ENCODE measurements at places on chromosomes 13 and 19. TPM values are rescaled to one million over a fixed set of nuclear protein-coding genes. Genes with fewer than 3 reads are reported as not detected.

TBXA2R gene
- total RNA-seq, result 37.8 TPM

SLC8A2 gene
- total RNA-seq, result not detected

GRCh38 chr19:21586311-21587116, 81.1 kb downstream of the ZNF429 start:
- peak overlapping the region; percentile 71 for H3K4me3 ChIP-seq
- H3K36me3 ChIP-seq, result no peaks in the 10 kb centered on the region
- no peaks in the 10 kb centered on the region for H3K27me3 ChIP-seq
- no peak for DNase-seq
- H3K27ac ChIP-seq, result no peak overlapping the region

DNA sequence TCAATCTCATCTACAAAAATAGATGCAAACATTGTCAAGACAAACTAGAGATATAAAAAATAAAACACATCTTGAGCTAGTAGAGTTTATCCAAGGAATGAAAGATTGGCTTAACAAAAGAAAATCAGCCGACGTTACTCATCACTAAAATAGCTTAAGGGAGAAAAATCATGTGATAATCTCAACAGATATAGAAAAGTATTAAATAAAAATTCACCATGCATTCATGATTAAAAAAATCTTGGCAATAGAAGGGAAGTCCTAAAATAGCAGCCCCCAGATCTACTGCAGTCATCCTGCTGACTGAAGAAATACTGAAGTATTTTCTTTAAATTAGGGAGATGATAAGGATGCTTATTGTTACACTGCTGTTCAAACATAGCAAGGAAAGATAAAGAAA, 12.6 kb upstream of the DCLK1 start:
- no peak overlapping the region for H3K4me3 ChIP-seq
- no peaks in the 10 kb centered on the region for H3K36me3 ChIP-seq
- no peak overlapping the region for H3K27ac ChIP-seq
- H3K4me1 ChIP-seq, result no peaks in the 10 kb centered on the region
- H3K27me3 ChIP-seq, result no peaks in the 10 kb centered on the region
- no peak for DNase-seq

CATSPERD gene
- not detected for total RNA-seq

CDX2 gene
- not detected for total RNA-seq

BRSK1 gene
- 6.5 TPM for total RNA-seq

DNA sequence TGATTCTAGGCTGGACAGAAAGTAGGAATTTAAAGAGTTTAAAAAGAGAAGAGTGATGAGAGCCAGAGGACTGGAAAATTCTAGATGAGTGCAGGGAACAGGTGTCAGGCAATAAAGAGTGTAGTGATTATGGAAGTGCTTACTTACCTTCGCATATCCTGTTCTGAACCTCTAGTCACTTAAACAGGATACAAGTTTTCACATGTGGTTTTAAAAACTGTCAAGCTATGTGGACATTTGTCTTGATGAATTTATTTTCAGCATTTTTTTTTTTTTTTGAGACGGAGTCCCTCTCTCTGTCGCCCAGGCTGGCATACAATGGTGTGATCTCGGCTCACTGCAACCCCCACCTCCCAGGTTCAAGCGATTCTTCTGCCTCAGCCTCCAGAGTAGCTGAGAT, 34.3 kb upstream of the IL17D start:
- peaks cover 13% of the 10 kb centered on the region for H3K36me3 ChIP-seq
- DNase-seq, result no peak
- no peaks in the 10 kb centered on the region for H3K4me1 ChIP-seq
- no peaks in the 10 kb centered on the region for H3K27me3 ChIP-seq

- no peak overlapping the region for H3K4me3 ChIP-seq
- H3K4me1 ChIP-seq, result peaks cover 13% of the 10 kb centered on the region
- DNase-seq, result no peak
- H3K27ac ChIP-seq, result peak overlapping the region; percentile 49
- H3K27me3 ChIP-seq, result no peaks in the 10 kb centered on the region
- no peaks in the 10 kb centered on the region for H3K36me3 ChIP-seq
Measured at GRCh38 chr19:40650749-40651305, 39.6 kb downstream of the NUMBL start.

DNA sequence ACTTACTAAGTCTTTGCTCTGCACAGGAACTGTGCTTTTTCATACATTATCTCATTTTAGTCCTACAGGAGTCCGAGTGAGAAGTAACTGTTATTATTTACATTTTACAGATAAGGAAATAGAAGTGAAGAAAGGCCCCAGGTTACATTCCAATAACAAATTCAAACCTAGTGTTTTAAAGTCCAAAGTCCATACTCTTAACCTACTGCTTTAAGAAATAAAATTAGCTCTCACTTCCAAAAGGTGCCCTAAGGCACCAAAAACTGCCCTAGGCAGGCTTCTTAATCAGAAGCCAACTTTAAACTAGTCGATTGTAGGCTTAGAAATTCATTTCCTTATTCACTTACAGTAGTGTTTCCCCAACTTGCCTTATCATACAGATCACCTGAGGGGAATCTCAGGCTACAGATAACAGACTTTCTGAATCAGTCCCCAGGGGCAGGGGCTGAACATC, 555.9 kb downstream of the DIAPH3 start:
- H3K4me1 ChIP-seq, result no peaks in the 10 kb centered on the region
- DNase-seq, result no peak
- no peak overlapping the region for H3K4me3 ChIP-seq
- no peaks in the 10 kb centered on the region for H3K27me3 ChIP-seq
- no peak overlapping the region for H3K27ac ChIP-seq

SLC25A42 gene
- 8.9 TPM for total RNA-seq

LRRC8E gene
- not detected for total RNA-seq

SMIM24 gene
- not detected for total RNA-seq

SIGLEC6 gene
- total RNA-seq, result 6.6 TPM

DOCK9 gene
- 88.2 TPM for total RNA-seq

PLIN3 gene
- 84.3 TPM for total RNA-seq

DNA sequence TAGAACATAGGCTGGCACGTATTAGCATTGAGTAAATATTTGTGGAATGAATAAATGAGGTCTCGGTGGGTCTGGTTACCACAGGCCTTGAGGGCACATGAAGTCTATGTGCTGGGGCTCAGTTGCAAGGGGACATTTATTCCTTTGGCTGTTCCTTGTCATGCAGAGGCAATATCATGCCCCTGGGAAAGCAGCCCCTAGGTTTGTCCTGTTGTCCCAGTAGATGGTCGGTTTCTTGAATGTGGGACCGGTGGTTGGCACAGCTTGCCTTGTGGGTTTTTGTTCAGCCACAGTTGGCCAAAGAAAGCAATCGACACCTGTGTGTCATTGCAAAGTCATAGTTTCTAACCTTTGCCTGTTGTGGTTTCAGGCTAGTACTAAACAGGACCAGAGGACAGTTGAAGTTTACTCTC, 24.7 kb upstream of the GPR183 start:
- H3K36me3 ChIP-seq, result no peaks in the 10 kb centered on the region
- no peak overlapping the region for H3K27ac ChIP-seq
- no peak for DNase-seq

ZNF460 gene
- total RNA-seq, result 56.5 TPM

All from ascending aorta (tissue), 2 donors.